ENCODE measurements at places on chromosomes 6 and 20. TPM values are rescaled to one million over a fixed set of nuclear protein-coding genes. Genes with fewer than 3 reads are reported as not detected.

Gene FAXC
- total RNA-seq, result 1.8 TPM

Gene FAM162B
- total RNA-seq, result not detected

Gene ADTRP
- total RNA-seq, result 0.48 TPM

Gene KHDC1L
- total RNA-seq, result not detected

Gene HUS1B
- total RNA-seq, result 0.98 TPM

Gene LY6G6C
- not detected for total RNA-seq

Gene FNDC1
- total RNA-seq, result not detected

Gene ACSS2
- total RNA-seq, result 48.2 TPM

Gene RNF182
- 17.0 TPM for total RNA-seq
